ENCODE measurements at places on chromosomes 16 and 17.

DNA sequence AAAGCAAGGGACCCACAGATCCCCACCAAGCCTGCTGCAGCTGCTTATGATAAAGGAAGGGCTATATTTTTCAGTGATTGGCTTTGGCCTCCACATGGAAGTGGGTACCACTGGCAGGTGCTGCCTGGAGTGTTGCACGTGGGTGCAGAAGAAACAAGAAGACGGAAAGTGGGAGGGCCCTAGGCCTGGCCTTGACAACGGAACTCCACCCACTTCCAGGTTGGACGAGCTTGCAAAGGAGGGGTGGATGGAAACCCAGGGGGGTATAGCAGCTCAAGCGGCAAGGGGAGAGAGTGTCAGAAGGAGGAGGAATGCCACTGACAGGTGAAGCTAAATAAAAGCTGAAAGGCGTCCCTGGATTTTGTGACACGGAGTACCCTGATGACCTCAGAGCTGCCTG is 20.3 kb downstream of the TRIM25 start:
- no peaks in the 10 kb centered on the region for H3K4me1 ChIP-seq
- peaks cover 10% of the 10 kb centered on the region for H3K27me3 ChIP-seq
- H3K36me3 ChIP-seq: peaks cover 29% of the 10 kb centered on the region
- H3K27ac ChIP-seq: no peak overlapping the region
- DNase-seq: no peak

- no peaks in the 10 kb centered on the region for H3K36me3 ChIP-seq
- no peak for DNase-seq
- H3K4me1 ChIP-seq: no peaks in the 10 kb centered on the region
- no peaks in the 10 kb centered on the region for H3K27me3 ChIP-seq
- no peak overlapping the region for H3K4me3 ChIP-seq
Observed at GRCh38 chr16:18024611-18025010, 311.9 kb downstream of the NPIPA8 start.

DNA sequence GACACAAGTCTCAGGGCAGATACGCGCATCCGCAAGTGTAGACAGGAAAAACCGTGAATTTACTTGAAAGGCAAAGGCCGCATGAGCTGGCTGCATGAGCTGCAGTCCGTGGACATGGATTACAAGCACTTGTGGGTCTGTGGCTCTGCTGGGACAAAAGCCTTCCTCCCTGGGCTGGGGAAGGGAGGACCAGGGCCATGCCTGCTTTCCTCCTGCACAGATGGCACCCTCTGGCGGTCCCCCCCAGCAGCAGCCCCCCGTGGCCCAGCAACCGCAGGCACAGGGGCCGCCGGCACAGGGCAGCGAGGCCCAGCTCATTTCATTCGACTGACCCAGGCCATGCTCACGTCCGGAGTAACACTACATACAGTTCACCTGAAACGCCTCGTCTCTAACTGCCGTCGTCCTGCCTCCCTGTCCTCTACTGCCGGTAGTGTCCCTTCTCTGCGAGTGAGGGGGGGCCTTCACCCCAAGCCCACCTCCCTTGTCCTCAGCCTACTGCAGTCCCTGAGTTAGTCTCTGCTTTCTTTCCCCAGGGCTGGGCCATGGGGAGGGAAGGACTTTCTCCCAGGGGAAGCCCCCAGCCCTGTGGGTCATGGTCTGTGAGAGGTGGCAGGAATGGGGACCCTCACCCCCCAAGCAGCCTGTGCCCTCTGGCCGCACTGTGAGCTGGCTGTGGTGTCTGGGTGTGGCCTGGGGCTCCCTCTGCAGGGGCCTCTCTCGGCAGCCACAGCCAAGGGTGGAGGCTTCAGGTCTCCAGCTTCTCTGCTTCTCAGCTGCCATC is 1.7 kb upstream of the MRPL12 start:
- no peak for DNase-seq
- H3K27ac ChIP-seq: no peak overlapping the region
- peaks cover 13% of the 10 kb centered on the region for H3K27me3 ChIP-seq
- H3K36me3 ChIP-seq: peaks cover 30% of the 10 kb centered on the region
- H3K4me3 ChIP-seq: peak overlapping the region; percentile 62

GRCh38 chr17:79036596-79036995 is 12.6 kb downstream of the C1QTNF1 start:
- H3K36me3 ChIP-seq: no peaks in the 10 kb centered on the region
- DNase-seq: no peak
- H3K27ac ChIP-seq: no peak overlapping the region

DNA sequence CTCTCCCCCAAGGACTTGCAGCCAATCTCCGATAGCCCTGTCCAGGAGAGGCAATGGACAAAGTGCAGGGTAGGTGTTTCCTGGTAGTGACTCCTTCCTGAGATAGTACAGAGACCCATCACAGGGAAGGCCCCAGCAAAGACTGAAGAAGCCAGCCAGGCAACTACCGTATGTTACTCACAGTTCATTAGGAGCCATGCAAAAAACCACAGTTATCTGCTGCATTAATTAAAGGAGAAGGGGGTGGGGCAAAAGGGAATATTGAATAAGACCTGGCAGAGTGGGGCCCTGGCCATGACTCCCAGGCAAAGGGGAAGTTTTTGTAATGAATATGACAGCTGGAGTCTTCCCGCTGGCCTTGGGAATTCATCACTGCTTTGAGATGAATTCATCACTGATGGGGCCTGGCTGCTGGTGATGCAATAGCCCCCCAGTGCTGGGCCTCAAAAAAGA is 2.5 kb upstream of the SLC13A2 start:
- peaks cover 27% of the 10 kb centered on the region for H3K4me1 ChIP-seq
- no peak overlapping the region for H3K4me3 ChIP-seq
- H3K27ac ChIP-seq: no peak overlapping the region

DNA sequence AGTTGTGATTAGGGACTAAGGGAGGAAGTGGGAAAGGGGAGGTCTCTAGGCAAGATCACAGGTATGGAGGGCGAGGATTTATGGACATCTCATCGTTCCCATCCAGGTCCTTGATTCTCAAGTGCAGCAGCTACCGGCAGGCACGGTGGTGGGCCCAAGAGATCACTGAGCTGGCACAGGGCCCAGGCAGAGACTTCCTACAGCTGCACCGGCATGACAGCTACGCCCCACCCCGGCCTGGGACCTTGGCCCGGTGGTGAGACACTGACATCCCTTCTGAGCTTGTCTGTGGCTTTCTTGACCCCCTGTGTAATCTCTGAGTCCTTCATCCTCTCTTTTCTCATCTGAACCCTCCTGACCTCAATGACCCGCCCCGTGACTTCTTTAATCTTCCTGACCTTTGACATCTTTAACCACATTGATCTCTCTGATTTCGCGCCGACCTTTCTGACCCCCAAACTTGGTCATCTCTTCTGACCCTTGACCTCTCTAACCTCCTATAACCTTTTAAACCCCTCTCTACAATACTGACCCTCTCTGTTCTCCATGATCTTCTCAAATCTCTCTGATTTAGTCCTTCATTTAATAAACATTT is 3.8 kb downstream of the PLD2 start:
- peaks cover 5% of the 10 kb centered on the region for H3K27me3 ChIP-seq
- H3K36me3 ChIP-seq: peaks cover 27% of the 10 kb centered on the region
- H3K27ac ChIP-seq: no peak overlapping the region

DNA sequence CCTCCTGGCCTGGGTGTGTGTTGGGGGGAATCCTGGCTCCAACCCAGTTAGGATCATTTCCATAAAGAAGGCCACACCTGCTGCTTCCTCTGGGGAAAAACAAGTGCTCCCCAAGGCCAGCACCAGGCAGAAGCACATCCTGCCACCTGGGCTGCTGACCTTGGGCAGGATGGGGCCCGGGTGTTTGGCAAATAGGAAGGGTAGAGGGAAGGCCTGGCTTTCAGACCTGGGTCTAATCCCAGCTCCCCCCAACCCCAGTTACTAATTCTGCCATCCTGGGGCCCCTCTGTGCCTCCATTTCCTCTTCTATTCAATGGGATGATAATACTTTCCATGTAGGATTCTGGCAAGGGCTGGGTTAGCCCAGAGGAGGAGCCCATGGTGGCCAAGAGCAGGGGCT is 3.0 kb upstream of the NLRC5 start:
- H3K4me1 ChIP-seq: peaks cover 8% of the 10 kb centered on the region
- H3K27ac ChIP-seq: no peak overlapping the region
- no peaks in the 10 kb centered on the region for H3K36me3 ChIP-seq
- no peak for DNase-seq
- no peak overlapping the region for H3K4me3 ChIP-seq

GRCh38 chr16:67883872-67884261 is 818 bp upstream of the NRN1L start:
- no peak overlapping the region for H3K4me3 ChIP-seq
- peaks cover 4% of the 10 kb centered on the region for H3K27me3 ChIP-seq
- H3K36me3 ChIP-seq: peaks cover 38% of the 10 kb centered on the region

DNA sequence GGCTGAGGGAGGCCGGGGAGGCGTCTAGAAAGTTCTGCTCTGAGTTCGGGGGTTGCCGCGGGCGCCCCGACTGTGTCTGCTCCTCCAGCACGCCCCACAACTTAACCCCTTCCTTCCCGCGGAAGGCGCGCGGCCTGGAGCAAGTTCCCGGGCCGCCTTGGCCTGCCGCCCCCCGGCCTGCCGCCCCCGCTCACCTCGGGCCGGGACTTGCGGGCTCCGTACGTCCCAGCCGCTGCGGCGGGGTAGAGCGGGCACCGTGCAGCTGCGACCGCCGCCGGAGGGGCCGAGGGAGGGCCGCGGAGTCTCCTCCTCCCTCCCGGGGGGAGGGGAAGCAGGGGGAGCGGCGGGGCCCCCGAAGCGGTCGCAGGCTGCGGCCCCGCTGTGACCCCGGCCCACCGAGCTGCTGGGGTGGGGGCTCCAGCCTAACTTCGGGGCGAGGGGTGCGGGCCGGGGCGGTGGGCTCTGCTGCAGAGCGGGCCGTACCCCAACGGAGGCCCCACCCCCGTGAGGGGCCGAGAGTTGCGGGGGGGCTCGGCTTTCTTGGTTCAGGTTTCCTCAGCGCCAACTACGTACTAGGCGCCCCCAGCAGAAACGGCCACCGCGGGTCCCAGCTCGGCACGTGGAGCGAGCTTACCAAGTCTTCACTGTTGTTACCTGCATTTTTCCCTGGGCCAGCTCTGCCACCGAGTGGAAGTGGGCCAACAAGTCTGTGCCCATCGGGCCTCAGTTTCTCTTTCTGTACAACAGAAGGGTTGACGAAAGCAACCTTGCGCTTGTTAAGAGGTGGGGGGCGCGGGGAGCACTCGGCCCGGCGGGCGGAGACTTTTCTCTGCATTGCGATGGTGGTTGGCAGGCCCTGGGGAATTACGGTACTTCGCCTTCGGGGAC is at the start of gene CCDC102A:
Gene CCDC102A (minus strand): TSS at position 266 of the 888 bp plus-strand sequence. CDS start 7,394 bp downstream, outside the sequence.
- no peak for DNase-seq
- peaks cover 6% of the 10 kb centered on the region for H3K36me3 ChIP-seq
- peak within 1 kb of the TSS; percentile 48 for H3K27ac ChIP-seq
- H3K4me3 ChIP-seq: peak within 1 kb of the TSS; percentile 93
- H3K4me1 ChIP-seq: peaks cover 37% of the 10 kb centered on the region
- H3K27me3 ChIP-seq: peaks cover 17% of the 10 kb centered on the region

DNA sequence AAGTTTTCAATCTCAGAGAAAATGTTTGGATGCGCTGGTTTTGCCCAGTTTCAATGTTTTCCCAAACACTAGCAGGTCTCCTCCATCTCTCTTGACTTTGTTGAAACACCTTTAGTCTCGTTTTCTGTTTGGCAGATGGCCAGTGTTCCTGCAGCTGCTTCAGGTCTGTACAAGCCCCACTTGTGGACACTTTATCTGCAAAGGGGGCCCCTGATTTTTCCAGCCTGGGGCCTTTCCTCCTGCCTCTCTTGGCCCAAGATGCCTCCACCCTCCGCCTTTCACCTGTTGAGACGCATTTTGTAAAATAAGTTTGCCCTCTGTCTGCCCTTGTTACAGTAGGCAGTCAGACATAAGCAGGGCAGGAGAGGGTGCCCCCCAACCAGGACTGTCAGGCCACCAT is 21.8 kb upstream of the PRM1 start:
- DNase-seq: no peak
- H3K4me1 ChIP-seq: no peaks in the 10 kb centered on the region
- no peaks in the 10 kb centered on the region for H3K36me3 ChIP-seq
- no peak overlapping the region for H3K27ac ChIP-seq
- peaks cover 8% of the 10 kb centered on the region for H3K27me3 ChIP-seq

- H3K4me1 ChIP-seq: peaks cover 6% of the 10 kb centered on the region
- H3K27me3 ChIP-seq: peaks cover 6% of the 10 kb centered on the region
- H3K27ac ChIP-seq: no peak overlapping the region
- no peak overlapping the region for H3K4me3 ChIP-seq
- DNase-seq: no peak
- no peaks in the 10 kb centered on the region for H3K36me3 ChIP-seq
Observed at GRCh38 chr17:35238821-35239220, 4.1 kb upstream of the SLFN5 start.

DNA sequence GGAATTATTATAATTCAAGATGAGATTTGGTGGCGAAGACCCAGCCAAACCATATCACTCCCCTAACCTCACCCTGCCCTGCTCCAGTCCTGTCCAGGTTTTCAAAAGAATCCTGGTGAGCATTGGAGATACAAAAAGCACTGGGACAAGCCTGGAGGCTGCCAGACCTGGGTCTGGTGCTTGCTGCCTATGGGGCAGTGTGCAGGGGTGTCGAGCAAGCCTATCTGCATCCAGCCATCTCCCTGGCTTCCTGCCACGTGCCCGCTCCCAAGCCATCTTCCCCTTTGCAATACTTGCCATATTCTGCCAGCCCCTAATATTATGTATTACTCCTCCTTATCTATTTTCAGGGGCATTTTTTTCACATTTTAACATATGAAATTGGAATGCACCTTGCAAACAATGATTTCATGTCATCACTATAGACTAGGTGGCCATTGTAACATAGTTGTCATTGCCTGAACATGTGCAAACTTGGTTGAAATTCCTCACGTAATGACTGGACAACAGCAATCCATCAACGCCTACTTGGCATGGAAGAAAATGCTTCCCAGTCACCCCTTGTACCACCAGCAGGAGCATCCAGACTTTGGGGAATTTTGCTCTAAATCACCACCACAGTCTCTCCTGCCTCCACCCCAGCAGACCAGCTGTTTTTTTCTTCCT is 8.1 kb upstream of the KDM8 start:
- H3K27me3 ChIP-seq: peaks cover 1% of the 10 kb centered on the region
- no peak overlapping the region for H3K4me3 ChIP-seq
- H3K27ac ChIP-seq: no peak overlapping the region
- DNase-seq: no peak
- no peaks in the 10 kb centered on the region for H3K4me1 ChIP-seq
- H3K36me3 ChIP-seq: no peaks in the 10 kb centered on the region

DNA sequence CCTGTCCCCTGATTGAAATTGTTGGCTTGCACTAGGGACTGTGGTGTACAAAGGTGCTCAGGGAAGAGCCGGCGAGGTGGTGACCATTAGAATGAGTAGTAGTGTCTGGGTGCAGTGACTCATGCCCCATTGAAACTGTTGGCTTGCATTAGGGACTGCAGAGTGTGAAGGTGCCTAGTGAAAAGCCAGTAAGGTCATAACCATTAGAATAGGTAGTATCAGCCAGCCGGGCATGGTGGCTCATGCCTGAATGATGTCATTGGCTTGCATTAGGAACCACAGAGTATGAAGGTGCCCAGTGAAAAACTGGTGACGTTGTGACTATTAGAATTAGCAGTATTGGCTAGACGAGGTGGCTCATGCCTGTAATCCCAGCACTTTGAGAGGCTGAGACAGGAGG is 78.9 kb downstream of the ABCC6 start:
- peaks cover 5% of the 10 kb centered on the region for H3K4me1 ChIP-seq
- no peak overlapping the region for H3K27ac ChIP-seq
- DNase-seq: no peak
- H3K4me3 ChIP-seq: no peak overlapping the region
- no peaks in the 10 kb centered on the region for H3K27me3 ChIP-seq

GRCh38 chr16:71771571-71771970 is 37.1 kb downstream of the AP1G1 start:
- no peaks in the 10 kb centered on the region for H3K4me1 ChIP-seq
- no peak for DNase-seq
- no peaks in the 10 kb centered on the region for H3K36me3 ChIP-seq
- H3K27ac ChIP-seq: no peak overlapping the region
- H3K4me3 ChIP-seq: no peak overlapping the region
- H3K27me3 ChIP-seq: peaks cover 3% of the 10 kb centered on the region

All from endothelial cell (in vitro differentiated cells).